Activated naive CD4-positive, alpha-beta T cell treated with anti-CD3 and anti-CD28 coated beads, Interleukin-2, amount 50 U/mL, for 72 hours (primary cell): ENCODE measurements at places on chromosomes 2 and 18.

DNA sequence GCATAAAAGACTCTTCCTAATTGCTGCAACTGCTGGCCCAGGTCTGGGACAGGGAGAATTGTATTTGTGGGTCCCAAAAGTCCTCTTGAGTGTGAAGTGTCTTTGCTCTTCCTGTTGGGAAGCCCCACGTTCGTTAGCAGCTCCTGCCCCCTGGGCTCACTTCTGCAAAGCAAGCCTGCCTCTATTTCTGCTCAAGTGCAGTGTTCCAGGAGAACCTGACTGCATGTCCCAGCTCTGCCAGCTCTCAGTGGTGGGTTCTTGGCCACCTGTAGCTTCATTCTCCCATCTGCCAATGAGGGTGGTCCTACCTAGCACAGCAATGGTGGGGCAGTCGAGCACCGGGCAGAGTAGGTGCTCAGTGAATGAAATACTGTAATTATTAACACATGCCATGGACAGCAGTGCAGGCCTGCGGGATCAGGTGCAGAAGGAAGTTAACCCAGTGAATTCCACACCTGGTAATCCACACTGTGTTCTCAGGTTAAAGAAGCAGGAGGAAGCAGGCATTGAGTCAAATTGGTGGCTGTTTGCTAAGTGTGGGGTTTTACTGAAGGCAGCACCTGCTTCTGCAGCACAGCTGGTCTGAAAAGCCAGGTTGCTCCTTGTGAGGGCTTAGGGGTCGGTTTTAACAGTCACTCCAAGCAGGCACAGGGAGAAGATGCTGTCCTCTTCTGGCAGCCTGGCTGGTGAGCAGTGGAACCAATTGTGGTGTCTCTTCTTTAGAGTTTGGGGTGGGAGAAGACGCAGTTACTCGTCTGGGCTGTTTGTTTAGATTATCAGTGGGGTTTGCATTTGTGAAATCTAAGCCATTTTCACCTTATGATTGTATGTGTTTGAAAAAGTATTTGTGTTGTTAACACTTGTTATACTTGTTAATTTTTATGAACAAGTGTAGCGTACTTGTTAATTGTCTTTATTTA is 54.3 kb downstream of the DGKD start:
- no peak for DNase-seq

- peak; percentile 32 for DNase-seq
Observed at GRCh38 chr2:219109471-219109870, 48.8 kb upstream of the IHH start.

DNA sequence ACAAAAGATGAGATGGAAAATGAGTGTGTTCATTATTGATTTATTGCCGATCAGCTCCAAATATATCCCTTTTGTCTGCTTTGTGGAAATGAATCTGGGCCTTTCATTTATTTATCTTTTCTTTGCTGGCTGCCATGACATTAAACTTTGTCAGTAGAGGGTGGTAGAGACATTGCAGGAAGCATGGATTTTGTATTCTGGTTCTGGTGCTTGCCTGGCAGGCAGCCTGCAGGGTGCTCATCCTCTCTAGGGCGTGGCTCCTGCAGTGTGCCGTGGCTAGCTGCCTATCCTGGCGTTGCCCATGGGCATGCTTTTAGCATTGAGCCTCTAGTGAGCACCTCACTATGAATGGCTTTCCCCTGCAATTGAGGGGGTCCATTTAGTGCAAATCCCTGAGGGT is 593.1 kb downstream of the RNF144A start:
- DNase-seq, result no peak

GRCh38 chr2:170822290-170823087 is 5.8 kb downstream of the GAD1 start:
- DNase-seq, result no peak

DNA sequence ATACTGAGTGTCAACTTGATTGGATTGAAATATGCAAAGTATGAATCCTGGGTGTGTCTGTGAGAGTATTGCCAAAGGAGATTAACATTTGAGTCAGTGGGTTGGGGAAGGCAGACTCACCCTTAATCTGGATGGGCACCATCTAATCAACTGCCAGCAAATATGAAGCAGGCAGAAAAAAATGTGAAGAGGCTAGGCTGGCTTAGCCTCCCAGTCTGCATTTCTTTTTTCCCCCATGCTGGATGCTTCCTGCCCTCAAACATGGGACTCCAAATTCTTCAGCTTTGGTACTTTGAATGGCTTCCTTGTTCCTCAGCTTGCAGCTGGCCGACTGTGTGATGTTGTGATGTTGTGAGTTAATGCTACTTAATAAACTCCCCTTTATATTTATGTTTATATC is 577.4 kb downstream of the CPS1 start:
- no peak for DNase-seq

GRCh38 chr2:56709181-56709580 is 525.4 kb downstream of the CCDC85A start:
- DNase-seq, result no peak

DNA sequence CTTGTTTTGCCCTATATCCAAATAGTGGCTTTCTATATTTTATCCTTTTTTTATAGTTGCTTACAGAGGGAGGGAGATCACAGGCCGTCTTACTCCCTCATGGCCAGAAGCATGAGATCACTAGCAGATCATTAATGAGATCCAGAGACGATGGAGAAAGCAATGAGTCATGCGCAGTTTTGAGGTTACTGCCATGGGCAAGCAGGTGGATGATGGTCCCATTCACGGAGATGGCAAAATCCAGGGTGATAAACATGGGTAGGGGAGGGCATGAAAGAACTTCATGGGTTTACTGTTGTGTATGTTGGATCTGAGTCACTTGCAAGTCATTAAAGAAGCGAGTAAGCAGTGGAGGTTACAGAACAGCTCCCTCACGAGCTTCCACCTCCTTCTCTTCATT is 60.4 kb downstream of the C18orf63 start:
- DNase-seq, result no peak

- no peak for DNase-seq
Observed at GRCh38 chr2:45892425-45892745, 240.9 kb downstream of the PRKCE start.

- no peak for DNase-seq
Observed at GRCh38 chr2:59237311-59237710, 996.2 kb upstream of the FANCL start.

DNA sequence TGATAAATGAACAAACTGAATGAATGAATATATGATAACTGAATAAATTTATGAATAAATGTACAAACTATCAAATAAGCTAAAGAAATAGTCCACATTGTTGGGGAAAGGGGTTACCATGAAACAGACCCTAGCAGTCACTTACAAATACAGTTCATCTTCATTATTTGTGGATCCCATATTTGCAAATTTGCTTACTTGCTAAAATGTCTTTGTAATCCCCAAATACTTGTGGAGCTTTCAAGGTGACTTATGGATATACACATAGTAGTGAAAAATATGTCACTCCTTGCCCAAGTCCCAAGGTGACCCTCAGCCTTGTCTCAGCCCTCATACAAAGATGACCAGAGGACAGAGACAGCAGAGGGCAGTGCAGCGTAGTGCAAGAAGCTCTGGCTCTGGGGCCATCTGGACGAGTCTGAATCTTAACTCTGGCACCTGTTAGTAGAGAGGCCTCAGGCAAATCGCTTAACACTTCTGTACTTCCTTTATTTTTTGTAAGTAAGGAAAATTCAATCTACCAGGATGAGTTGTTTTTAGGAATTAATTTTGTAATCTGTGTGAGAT is 3.1 kb downstream of the PAIP2B start:
- no peak for DNase-seq

DNA sequence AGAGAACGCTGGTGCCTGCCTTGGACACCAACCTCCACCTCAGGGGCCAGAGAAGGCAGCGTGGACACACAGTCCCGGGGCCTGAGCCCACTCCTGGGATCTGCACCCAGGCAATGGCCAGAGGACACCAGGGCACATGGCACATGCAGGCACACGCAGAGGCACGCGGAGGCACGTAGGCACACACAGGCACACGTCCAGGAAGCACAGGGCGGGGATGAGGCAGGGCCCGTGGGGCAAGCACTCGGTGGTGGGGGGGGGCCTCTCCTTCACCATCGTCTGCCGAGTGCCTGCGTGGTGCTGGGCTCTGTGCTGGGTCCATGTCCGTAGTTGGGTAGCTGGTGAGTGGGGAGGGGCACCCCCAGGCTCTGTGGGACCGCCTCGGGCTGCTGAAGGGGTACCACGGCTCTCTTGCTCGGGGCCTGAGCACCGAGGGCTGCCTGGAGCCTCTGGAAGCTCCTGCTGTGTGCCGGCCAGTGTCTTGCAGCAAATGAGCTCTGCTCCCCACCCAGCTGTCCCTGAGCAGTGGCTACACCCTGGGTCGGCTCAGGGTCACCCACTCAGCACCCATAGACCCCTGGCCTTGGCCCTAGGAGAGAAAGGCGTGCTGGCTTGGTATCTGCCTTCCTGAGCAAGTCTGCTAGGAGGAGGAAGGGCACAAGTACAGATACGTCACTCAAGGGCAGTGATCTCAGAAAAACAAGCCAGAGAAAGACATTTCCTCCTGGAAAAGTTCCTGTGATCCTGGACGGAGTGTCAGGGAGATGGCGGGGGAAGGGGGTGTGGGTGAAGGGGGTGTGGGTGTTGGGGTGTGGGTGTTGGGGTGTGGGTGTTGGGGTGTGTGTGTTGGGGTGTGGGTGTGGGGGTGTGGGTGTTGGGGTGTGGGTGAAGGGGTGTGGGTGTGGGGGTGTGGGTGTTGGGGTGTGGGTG is 26.4 kb downstream of the RTP5 start:
- no peak for DNase-seq

- DNase-seq, result no peak
Observed at GRCh38 chr18:13500227-13500865, 226.0 kb downstream of the FAM210A start.

DNA sequence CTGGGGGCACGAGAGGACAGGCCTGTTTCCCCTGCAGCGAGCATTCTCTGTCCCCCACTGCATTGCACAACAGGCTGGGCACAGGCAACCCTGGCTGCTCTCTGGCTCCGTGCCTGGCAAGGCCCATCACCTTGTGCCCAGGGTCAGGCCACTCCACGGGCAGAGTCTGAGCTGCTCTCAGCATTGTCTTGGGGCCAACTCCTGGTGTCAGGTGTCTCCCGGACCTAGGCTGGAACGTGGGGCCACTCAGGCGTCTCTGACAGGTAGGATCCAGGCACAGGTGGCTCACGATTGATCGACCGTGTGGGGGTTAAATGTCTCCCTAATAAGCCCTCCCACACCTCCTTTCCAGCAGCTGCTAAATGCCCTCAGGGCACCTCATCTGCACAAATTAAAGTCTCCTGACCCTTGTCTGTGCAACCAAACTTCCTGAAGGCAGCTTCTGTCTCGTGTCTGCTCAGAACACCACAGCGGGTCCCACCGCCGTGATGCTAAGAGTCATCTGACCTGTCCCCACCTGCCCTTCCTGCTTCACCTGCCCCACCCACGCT is 66.6 kb upstream of the GPC1 start:
- no peak for DNase-seq

GRCh38 chr2:218192902-218193430 is 24.0 kb upstream of the ARPC2 start:
- no peak for DNase-seq

GRCh38 chr18:59140302-59140885 is 710 bp downstream of the SEC11C start:
- no peak for DNase-seq

- DNase-seq, result peak; percentile 66
Observed at GRCh38 chr2:230225486-230225885, at the start of gene SP140. TSS of gene SP140 (plus strand) at chr2:230225736. CDS start at chr2:230225845, 109 bp downstream.

DNA sequence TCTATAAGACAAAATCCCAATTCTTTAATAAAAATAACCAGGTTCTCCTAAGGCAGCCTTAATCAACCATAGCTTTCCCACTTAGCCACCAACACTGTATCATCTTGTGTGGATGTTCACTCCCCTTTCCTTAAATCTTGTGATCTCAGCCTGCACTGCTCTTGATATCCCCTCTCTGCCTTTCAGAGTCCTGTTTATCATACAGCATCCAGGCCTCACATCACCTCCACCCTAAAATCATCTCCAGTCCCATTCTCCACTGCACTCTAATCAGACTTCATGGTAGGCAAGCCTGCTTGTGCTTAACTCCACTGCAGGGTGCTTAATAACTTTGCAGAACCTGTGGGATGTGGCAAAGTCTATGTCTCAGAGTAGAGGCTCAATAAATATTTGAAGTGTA is 18.8 kb downstream of the ARHGAP15 start:
- no peak for DNase-seq

GRCh38 chr2:185074156-185074555 is 475.8 kb downstream of the ZNF804A start:
- no peak for DNase-seq

GRCh38 chr2:54880428-54880827 is 157.0 kb downstream of the EML6 start:
- DNase-seq, result no peak

DNA sequence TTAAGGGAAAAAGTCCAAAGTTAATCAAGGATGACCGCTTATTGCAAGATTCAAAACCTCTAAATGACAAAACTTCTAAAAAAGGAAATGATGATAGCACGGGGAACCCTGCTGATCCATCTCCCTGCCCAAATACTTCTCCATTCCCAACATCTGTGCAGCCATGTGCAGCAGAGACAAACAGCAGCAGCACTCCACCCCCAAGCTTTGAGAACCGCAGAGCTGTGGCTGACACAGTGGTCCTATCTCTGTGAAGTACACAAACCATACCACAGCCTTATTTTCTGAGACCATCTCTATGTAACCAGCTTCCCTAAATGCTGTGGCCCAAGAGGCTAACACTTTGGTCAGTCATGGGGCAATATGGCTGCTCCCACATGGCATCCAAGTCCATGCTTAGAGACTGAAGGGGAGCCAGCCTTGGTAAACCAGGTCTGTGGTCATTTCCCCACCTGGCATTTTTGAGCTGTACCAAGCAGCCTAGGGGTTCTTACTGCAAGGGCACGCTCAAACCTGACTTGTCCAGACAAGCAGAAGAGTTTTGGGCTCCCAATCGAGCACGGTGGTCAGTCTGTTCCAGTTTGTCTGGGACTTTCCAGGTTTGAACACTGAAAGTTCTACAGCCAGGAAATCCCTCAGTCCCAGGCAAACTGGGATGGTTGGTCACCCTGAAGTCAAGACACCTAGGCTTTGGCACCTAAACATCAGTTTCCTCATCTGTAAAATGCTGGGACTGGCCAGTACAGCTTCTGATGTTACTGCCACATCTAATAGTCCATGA is 17.1 kb upstream of the NFE2L2 start:
- no peak for DNase-seq

DNA sequence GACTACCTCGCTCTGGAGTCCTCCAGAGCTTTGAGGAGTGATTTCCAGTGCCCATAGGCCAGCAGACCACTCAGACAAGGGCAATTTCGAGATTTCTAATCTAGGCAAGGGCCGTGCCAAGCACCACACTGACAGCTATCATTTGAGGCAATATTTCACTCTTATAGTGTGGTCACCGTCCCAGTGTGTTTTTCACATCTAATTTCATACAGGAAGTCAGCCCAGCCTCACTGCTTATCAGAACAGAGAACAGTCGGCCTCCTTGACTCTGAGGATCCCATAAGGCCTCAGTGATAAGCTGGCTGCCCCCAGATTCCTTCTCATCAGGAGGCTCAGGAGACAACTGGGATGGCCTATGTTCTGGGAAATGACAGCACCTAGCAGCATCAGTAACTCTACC is 581 bp downstream of the CAPN14 start:
- DNase-seq, result no peak

GRCh38 chr2:34570266-34570872 is 971.3 kb upstream of the FAM98A start:
- DNase-seq, result no peak

- no peak for DNase-seq
Observed at GRCh38 chr2:201248288-201248844, 12.0 kb upstream of the CASP8 start.
